ENCODE measurements at places on chromosomes 5 and 9.

GRCh38 chr5:141511771-141512325 is 23.0 kb downstream of the PCDHGC5 start:
- no peak for DNase-seq

DNA sequence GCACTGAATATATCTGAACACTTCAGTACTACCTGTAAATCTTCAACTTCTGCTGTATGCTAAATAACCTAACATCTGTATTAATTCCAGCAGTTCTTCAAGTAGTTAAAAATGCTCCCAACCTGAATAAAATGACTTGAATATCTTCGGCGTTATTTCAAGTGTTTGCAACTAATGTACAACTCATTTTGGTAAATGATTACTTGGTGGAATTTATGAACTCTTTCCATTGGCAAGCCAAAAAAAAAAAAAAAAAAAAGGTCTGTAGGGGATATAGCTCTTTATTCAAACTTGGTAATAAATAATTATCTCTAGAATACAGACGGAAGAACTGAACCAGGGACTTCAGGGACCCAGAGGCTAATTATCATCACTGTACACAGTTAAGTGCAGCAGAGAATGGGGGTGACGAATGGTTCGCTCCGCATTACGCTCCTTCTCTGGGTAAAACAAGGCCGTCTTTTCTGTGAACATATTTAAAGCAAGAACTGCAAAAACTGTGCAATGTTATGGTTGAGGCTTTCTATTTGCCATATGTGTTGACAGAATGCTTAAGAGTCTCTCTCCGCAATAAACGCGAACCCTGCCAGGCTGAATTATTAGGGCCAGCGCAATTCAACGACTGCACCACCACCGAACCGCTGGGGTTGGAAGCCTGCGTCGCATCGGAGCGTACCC is 1.9 kb upstream of the ERBIN start:
- no peak for DNase-seq

DNA sequence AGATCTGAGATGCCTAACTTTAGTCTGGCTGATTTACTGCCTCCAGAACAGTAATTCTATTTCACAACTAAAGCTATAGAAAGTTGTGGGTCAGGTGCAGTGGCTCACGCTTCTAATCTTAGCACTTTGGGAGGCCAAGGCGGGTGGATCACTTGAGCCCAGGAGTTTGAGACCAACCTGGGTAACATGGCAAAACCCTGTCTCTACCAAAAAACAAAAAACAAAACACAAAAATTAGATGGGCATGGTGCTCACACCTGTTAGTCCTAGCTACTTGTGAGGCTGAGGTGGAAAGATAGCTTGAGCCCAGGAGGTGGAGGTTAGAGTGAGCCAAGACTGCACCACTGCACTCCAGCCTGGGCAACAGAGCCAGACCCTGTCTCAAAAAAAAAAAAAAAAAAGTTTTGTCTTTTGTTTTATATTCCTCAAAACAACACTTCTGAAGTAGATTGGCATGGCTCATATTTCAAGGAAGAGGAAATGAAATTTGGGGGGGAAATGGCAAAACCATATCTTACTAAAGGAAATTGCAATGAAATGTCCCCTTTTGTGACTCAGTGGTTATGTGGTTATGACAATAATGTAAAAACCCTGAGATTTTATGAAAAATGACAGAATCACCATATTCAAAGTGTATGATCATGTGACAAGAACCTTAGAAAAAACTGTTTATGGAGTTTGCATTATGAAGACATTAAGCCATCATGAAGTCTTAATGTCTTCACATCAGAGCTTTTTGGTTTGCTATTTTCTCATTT is 16.2 kb downstream of the FNBP1 start:
- DNase-seq: no peak

- DNase-seq: no peak
These were observed 458.8 kb downstream of the ICE1 start for GRCh38 chr5:5881294-5881693.

- DNase-seq: no peak
These were observed 28.9 kb upstream of the TLE1 start for GRCh38 chr9:81718244-81718643.

- DNase-seq: no peak
These were observed 55.4 kb downstream of the LHX2 start for GRCh38 chr9:124066783-124067577.

GRCh38 chr5:13478831-13479465 is 465.5 kb downstream of the DNAH5 start:
- DNase-seq: peak; percentile 27

DNA sequence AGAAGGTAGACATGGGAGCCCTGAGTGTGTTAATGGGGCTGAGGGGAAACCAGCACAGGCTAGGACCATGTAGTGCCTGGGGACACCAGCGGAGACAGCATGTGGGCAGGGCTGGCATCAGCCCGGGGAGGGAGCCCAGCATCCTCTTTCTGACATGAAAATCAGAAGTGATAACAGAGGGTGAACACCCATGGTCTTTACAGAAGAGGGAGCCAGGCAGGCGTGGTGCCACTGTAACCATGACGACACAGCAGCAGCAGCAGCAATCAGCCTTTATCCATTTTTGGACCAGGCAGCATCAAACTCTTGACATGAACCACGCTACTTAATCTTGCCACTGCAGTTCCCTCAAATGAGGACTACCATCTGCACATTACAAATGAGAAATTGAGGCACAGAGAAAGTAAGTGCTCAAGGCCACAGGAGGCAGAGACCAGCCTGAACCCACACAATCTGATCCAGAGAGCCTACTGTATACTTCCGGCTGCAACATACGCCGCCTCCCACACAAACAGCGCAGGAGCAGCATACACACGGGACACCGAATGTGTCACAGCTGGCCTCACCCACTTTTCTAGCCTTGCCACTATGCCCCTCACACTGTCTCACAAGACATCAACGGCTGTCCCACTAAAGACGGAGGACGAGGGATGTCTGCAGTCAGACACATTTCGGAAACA is 23.8 kb downstream of the CAMSAP1 start:
- no peak for DNase-seq

DNA sequence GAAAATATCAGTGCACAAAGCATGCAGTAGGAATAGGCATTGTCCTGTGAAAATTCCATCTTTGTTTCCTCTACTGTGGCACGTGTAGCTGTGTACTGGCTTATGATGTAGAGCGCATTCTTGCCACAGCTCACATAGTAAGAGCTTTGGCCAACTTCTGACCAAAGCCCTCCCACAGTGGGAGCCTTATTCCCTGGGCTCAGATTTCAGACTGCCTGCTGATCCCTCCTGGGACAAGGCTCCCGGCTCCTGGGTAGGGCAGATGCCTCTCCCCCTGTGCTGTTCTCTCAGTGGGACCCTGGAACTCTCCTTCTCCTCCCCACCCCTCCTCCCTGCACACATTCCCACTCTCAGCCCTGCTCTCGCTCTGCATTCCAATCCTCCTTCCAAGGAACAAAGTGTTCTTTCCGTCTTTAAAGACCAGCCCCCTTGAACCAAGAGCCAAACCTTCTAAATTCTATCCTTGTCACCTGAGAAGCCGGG is 17.5 kb downstream of the LCP2 start:
- no peak for DNase-seq

GRCh38 chr5:38923661-38924451 is 78.0 kb downstream of the OSMR start:
- DNase-seq: no peak

- no peak for DNase-seq
These were observed 471.0 kb upstream of the MEF2C start for GRCh38 chr5:89353837-89354551.

GRCh38 chr9:13690595-13690994 is 411.1 kb upstream of the MPDZ start:
- no peak for DNase-seq

DNA sequence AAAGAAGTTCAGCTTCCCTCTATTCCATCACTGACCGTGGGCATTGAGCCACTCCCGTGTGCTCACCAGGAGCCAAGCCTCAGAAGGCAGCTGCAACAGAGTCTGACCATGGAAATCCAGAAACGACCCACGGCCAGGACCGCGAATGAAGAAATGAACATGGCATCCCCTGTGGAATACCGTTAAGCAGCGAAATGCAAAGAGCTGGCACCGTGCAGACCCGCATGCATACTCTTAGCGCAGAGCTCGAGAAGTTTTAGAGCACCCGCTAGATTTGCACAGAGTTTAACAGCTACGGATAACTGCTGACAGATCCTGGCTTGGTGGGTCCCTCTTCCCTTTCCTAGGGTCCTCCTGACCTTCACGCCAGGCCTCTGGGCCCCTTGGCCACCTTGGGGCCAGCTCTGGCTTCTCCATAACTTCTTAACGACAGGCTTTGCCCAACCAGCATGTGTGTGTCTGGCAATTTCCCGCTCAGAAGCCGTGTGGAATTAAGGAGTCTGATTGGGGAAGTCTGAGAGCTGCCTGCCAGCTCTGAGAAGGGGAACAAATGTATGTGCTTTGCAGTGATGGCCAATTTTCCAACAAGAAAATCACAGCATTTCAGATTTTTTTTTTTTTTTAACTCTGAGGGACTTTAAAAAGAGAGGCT is 75.3 kb upstream of the COL5A1 start:
- no peak for DNase-seq

DNA sequence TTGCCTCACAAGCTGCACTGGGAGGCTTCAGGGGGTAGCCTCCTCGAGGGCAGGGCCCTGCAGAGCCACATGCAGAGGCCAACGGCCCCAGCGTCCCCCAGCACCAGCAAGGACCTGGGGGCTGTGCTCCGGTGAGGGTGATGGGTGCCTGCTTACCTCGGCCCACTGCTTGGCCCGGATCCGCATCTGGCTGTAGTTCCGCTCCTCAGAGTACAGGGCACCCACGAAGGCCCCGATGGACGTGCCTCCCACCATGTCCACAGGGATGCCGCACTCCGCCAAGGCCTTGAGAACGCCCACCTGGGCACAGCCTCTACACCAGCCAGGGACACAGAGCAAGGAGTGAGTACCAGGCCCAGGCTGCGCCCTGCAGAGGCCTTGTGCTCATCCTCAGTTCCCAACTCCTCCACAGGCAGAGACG is 8.0 kb upstream of the NSMF start:
- DNase-seq: no peak

DNA sequence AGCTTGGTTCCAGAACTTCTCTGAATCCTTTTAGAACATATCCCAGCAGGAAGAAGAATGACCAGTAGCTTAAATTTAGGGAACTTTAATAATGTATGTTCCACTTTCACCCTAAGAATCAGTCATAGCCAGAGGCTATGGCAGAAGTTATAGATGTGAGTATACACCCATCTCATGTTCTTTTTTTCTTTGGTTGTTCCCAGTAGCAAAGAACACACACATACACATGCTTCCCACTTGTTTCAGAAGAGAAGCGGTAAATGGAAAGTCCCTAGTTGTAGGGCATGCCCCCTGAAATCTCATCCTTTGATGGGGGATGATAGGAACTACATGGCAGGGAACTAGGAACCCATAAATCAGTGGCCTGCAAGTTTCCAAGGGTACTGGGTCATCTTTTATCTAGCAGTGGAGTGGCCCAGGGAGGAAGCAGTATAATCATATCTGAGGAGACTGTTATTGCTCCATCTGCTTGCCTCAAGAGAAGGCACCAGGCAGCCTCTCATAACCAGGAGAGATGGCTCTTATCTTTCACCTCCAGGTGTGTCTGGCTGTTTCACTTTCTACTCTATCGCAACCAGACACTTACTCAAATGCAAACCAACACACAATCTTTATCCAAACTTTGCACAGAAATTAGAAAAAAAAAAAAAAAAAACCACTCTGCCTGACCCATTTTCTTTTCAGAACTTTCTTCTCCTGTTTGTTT is 109.5 kb downstream of the SNCAIP start:
- DNase-seq: peak; percentile 31

DNA sequence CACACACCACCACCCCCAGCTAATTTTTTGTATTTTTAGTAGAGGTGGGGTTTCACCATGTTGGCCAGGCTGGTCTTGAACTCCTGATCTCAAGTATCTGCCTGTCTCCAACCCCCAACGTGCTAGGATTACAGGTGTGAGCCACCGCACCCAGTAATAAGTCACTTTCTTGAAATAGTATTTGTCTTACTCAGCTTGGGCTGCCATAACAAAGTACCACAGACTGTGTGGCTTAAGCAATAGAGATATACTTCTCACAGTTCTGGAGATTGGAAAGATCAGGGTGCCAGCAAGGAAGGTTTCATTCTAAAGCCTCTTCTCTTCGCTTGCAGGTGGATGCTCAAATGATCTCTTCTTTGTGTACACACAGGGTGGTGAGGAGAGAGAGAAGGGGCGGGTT is 99.8 kb downstream of the ARRDC3 start:
- DNase-seq: no peak

GRCh38 chr5:112174959-112175594 is 244.0 kb downstream of the EPB41L4A start:
- peak; percentile 76 for DNase-seq

- DNase-seq: peak; percentile 47
These were observed 135.6 kb upstream of the PPP1R26 start for GRCh38 chr9:135343837-135344522.

- DNase-seq: no peak
These were observed 29.1 kb downstream of the JADE2 start for GRCh38 chr5:134554319-134555222.

- no peak for DNase-seq
These were observed 306.2 kb upstream of the NREP start for GRCh38 chr5:112063191-112063590.

GRCh38 chr9:115764645-115765044 is 388.9 kb upstream of the PAPPA start:
- no peak for DNase-seq

DNA sequence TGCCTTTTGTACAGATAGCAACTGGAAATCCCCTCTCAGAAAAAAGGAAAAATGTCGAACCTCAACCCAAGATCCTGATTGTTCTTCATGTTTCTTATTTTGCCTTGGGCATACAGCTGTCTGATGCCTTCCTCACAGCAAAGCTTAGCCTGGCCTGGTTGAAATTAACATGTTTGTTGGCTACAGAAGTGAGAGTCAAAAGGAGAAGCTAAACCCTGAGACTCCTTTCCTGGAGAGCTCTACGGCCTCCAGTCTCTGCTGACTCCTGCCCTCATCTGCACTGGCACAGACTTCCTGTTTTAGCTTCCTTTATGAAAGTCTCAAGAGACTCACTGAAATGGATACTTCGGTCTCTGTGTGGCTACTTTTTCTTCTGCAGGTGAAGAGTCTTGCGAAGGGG is 186.7 kb downstream of the PARP8 start:
- no peak for DNase-seq

DNA sequence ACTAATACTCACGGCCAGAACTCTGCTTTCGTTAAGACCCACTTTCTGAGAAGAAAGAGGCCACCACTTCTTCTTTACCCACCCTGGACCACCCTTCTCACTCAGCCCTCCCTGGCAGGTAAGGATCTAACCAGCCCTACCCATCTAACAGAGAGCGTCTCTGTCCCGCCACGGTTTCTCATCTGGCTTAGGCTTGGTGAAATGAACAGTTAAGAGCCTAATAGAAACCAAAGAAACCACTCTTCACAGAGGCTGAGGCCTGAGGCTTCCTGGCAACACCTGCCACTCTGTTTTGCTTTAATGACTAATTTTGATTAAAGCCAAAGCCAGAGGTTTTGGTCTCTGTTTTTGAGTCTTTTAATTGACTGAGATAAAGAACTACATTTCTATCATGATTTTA is 354.1 kb upstream of the SLC30A5 start:
- DNase-seq: no peak

Data from renal pelvis (tissue), 12 donors.